Islet precursor cell (in vitro differentiated cells): ENCODE measurements at places on chromosomes 7 and 10.
A peak's percentile ranks its signal among the peaks of the same experiment; 100 is the strongest.

GRCh38 chr10:18100669-18101068 is 39.6 kb upstream of the CACNB2 start:
- DNase-seq = no peak

- no peak for DNase-seq
These were observed 9.5 kb downstream of the PPIA start for GRCh38 chr7:44805950-44806349.

- peak; percentile 68 for DNase-seq
These were observed 329.6 kb downstream of the XPNPEP1 start for GRCh38 chr10:109593682-109594081.

DNA sequence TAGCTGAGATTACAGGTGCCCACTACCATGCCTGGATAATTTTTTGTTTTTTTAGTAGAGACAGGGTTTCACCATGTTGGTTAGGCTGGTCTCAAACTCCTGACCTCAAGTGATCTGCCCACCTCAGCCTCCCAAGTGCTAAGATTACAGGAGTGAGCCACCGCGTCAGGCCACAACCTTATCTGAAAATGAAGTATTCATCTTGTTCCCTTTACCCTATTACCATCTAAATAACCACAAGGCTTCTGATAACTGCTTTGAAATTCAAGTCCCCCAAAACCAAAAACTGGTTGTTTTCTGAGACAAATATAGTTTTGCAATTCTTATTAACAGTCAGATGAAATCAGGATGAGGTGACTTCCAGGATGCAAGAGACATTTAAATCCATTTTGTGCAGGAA is 2.4 kb downstream of the TCTN3 start:
- DNase-seq = no peak

DNA sequence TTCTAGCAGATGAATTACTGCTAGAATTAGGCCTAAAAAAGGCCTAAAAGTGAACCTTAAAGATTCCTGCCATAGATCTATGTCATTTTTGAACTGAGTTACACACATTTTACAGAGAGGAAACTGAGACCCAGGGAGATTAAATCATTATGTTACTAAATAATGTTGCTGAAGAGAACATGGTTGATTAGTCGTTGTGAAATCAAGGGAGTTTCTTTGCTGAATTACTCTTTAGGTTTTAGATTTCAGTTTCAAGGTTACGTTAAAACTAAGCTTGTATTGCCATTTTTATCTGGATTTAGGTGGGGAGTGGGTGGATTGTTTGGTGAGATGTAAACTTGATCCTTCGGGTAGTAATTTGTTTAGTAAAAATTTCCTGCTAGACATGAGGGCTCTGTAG is 21.3 kb downstream of the CDK14 start:
- DNase-seq = no peak

DNA sequence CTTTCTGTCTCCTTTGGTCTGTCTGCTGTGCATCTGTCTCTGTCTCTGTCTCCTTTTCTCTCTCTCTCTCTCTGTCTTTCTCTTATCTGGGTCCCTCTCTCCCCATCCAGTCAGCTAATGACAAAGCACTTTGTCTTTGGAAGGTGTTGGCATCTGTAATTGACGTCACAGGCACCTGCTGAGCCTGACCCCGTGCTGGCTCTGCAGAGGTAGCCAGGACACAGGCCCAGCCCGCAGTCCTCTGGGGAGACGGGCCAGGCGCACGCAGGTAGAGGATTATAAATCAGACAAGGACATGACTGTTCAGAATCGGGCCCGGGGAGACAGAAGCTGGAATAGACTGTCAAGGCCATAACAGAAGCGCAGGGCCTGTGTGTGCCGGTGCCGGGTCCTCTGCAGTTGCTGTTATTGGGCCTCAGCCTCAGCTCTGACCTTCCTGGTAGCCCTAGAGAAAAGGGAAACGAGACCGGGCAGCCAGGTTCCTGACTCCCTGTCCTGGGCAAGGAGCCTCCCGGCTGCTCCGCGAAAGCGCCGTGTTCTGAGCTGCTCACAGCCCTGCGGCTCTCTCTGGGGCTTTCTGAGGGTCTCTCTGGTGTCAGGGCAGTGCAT is 10.7 kb upstream of the PSMG3 start:
- no peak for DNase-seq

- peak; percentile 89 for DNase-seq
These were observed 134.6 kb downstream of the ARHGAP22 start for GRCh38 chr10:48470115-48470892.

DNA sequence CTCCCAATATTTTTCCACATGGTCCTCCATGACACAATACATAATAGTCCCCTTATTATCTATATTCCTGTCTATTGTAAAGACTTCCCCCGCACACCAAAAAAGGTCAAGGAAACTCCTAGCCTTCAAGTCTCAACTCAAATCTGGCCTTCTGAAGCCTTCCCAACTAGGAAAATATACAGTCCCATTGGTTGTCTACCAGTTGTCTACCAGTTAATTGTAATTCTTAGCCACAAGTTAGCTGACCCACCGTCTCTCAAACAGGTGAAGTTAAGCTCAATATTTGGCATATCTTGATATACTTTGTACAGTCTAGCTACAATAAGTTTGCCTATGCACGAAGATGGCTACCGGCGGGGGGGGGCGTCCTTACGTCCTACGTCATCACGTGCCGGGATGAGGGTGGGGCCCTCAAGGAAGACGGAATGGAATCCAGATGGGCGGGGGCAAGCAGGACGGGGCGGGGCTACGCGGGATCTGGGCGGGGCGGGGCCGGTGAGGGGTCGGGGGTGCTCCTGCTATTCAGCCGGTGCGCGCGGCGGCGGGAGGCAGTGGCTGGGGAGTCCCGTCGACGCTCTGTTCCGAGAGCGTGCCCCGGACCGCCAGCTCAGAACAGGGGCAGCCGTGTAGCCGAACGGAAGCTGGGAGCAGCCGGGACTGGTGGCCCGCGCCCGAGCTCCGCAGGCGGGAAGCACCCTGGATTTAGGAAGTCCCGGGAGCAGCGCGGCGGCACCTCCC is at the start of gene AHR:
Gene AHR, plus strand, starts transcription at position 551 of the 738 bp plus-strand sequence. CDS start 613 bp downstream, outside the sequence.
- DNase-seq = peak; percentile 91

DNA sequence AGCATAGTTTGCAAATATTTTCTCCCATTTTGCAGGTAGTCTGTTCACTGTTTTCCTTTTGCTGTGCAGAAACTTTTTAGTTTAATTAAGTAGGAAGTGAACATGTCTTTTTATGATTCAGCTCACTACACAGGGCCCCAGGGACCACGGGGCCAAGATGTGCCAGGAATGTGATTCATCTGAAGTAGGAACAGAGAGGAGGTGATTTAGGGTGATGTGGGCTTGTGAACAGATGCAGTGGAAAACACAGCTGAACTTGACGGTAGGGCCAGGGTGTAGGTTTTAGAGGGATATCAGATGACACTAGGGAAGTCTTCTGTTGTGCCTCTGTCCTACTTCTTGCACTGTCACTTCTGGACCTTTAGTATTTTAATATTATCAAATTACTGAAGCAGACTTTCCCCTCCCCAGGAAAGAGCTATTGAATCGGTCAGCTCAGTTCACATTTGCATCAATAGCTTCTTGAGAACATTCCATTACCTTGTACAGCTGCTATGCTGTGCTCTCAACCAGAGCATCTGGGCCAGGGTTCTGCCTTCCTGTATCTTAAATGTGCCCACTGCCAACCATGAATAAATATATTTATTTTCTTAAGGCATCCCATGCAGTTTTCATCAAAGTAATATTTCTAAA is 96.9 kb downstream of the OSBPL3 start:
- no peak for DNase-seq

DNA sequence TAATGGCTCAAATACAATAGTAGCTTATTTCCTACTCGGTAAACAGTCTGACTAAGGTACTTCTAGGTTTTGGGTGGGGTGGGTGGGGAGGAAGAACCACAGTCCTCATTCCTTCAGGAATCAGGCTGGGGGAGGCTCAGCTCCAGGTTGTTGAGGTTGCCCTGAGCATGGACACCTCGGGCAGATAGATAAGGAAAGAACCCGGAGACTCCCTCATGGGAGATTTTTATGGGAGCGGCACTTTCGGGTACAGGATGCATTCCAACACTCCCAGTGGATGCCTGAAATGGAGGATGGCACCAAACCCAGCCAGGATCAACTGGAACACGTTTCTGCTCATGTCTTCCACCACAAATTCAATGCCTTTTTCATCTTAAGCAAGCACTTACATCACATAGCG is 5.5 kb upstream of the GSDME start:
- DNase-seq = no peak
